ENCODE measurements at places on chromosomes 6 and 20. TPM values are rescaled to one million over a fixed set of nuclear protein-coding genes. Genes with fewer than 3 reads are reported as not detected.

TXLNB gene
- total RNA-seq = not detected

DLL1 gene
- not detected for total RNA-seq

KIF13A gene
- total RNA-seq = not detected

SLC17A3 gene
- total RNA-seq = 0.66 TPM

XKR7 gene
- not detected for total RNA-seq

KCNG1 gene
- 3.1 TPM for total RNA-seq

RIPOR3 gene
- not detected for total RNA-seq

ZNF831 gene
- total RNA-seq = 3.4 TPM

LRRC73 gene
- total RNA-seq = 0.12 TPM

PRR18 gene
- total RNA-seq = not detected

TPBG gene
- total RNA-seq = not detected

PTCRA gene
- total RNA-seq = not detected

KCNK16 gene
- total RNA-seq = not detected

MACROD2 gene
- total RNA-seq = not detected

IL20RA gene
- not detected for total RNA-seq

HCRTR2 gene
- total RNA-seq = not detected

Data from activated T-helper 1 cell treated with anti-CD3 and anti-CD28 coated beads, Interleukin-12 subunit alpha, Interleukin-12 subunit beta, Interleukin-2, Interleukin-4 antibody, amounts not matched to agents 30 ng/mL and 10 ng/mL and 1 ng/mL, durations not matched to agents 14 hours and 24 hours and 36 hours (primary cell).